CD4-positive, alpha-beta T cell treated with Interleukin-10 for 1 hour (primary cell): ENCODE measurements at places on chromosomes 6 and 20.

DNA sequence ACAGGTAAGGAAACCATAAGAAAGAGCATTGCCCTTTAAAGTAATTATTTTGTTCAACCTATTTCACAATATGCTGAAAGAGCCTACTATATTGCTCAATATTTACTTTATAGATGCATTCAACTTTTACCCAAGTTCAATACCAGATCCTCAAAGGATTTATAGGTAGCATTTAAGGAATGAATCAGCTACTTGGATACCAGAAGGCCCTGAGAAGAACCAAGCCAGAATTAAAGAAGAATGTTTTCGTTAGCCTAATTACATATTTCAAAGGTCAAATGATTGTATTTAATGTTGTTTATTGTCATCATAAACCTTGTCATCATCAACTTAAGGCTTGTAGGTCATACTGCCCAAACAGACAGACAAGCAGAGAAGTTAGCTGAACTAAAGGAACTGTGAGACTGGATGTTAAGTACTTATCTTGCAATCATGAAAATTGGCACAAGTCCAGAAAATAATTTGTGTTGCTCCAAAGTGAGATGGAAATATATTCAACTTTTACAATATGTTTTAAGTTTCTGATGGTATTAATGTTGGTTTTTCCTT, 636.7 kb downstream of the RFPL4B start:
- no peak for DNase-seq

GRCh38 chr6:20840675-20841074, 306.4 kb downstream of the CDKAL1 start:
- DNase-seq = no peak

GRCh38 chr6:31058128-31058894, 48.0 kb downstream of the MUC22 start:
- peak; percentile 24 for DNase-seq

DNA sequence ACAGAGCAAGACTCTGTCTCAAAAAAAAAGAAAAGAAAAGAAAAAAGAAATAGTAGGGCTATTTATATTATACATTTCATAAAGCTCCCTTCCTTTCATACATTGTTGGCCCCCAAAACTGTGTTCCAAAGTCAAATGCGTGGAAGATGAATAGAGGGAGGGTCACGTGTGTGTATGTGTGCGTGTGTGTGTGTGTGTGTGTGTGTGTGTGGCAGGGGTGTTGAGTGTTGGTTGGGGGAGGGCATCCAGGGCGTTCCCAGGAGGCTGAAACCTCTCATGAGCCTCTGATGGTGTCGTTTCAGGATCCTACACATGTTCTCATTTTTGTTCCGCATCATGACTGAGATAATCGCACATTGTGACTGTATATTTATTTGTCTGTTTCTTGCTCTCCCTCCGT, 7.8 kb upstream of the BPIFB1 start:
- no peak for DNase-seq

DNA sequence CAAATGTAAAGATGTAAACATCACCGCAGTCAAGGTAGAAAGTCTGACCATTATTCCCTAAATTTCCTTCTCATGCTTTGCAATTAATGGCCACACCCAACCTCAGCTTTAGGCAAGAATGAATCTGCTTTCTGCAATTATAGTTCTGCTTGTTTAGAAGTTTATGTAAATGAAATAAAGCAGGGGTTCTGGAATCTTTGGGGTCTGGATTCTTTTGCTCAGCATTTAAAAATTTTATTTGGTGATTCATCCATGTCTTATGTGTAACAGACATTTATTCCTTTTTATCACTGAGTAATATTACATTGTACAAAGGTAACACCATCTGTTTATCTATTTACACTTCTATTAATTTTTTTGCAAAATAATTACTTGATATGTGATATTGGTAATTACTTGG, 613.6 kb downstream of the UTRN start:
- no peak for DNase-seq

- no peak for DNase-seq
Measured at GRCh38 chr6:3324262-3324942, 65.7 kb downstream of the PSMG4 start.

GRCh38 chr20:51444467-51444866, 98.1 kb downstream of the NFATC2 start:
- DNase-seq = no peak

DNA sequence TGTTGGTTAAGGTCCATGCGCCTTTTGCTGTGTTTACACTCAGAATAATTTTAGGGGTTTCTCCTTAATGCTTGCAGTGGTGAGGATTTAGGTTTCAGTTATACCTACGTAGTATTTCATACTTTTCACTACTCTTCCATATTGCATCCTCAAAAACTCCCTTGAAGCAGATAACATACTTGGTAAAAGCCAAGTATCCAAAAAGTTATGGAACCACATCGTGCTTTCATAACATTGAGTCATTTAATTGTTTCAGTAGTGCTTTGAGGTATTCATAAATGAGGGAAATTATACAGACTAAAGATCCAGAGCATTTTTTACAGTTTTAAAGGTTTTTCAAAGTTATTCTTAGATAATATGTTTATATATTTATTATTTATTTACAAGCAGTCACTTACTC, 4.0 kb upstream of the ATXN1 start:
- DNase-seq = no peak

DNA sequence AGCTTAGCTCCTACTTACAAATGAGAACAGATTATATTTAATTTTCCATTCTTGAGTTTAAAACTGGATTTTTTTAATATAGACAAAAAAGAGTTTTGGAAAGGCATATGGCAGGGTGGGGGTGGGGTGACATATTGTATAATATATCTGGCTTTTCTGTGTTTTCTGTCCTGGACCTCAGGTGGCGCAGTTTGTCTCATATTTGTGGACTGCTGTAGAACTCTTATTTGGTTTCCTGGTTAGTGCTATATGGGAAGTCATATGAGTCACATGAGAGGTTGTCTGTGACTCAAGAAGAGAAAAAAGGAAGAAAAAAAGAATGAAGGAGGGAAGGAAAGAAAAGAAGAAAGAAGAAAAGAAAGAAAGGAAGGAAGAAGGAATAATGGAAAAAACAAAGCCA, 131.8 kb downstream of the CLVS2 start:
- DNase-seq = no peak

GRCh38 chr6:35494161-35494563, 2.7 kb downstream of the TEAD3 start:
- no peak for DNase-seq

GRCh38 chr6:79375635-79376337, 141.3 kb upstream of the HMGN3 start:
- DNase-seq = no peak

GRCh38 chr6:103854059-103854458, 1005.7 kb downstream of the HACE1 start:
- DNase-seq = no peak

DNA sequence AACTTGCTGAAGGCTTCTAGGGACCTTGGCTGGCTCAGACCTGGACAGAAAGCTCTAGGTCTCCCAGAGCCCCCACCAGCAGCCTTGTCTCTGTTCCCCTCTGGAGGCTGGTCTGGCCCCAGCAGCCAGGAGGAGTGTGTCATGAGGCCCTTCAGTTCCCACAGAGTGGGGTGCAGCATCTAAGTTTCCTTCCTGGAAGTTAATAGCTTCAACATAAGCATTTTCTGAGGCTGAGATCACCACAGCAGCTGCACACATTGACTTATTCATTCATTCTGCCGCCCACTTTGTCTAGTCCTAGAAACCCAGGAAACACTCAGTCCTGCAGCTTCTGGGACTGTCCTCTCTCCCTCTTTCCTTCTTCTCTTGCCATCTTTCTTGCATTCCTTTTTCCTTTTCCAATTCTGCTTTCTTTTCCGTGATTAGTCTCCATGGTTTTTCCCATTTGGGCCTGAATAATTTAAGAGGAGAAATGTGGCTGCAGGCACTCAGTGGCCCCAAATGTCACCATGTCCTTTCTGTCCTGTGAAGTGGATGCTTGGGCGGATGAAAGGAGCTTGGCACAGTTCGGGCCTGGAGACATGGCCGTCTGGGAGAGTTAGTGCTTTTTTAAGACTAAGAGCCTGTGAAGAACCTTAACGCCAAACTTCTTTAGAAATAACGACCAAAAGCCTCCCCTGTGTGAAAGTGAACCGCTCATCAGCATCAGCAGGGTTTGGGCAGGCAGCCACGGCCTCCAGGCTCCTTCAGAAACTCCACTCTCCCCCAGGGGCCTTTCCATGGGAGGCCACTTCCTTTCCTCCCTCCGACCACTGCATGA, 31.0 kb upstream of the PCMTD2 start:
- DNase-seq = no peak

- DNase-seq = no peak
Measured at GRCh38 chr6:81590314-81590691, 162.2 kb downstream of the TENT5A start.

- DNase-seq = no peak
Measured at GRCh38 chr6:130359736-130360135, 6.1 kb upstream of the TMEM200A start.

DNA sequence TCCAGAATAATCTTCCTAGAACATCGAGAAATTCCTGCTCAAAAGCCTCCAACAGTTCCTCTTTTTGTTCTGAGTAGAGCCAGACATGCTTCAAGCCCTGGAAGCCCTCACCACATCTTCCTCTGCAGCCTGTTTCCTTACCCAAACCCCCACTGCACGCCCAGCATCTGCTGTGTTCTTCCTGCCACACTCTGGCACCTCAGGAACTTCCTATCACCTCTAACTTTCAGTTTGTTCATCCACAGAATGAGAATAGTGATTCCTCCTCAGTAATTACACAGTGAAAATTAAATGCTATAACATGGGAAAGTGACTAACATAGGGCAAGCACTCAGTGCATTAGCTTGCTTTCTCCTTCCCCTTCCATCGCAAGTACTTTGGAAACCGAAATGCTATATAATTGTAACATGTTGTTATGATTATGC, 26.3 kb downstream of the C6orf89 start:
- peak; percentile 40 for DNase-seq

- peak; percentile 23 for DNase-seq
Measured at GRCh38 chr6:119856136-119856535, 506.6 kb upstream of the MAN1A1 start.

DNA sequence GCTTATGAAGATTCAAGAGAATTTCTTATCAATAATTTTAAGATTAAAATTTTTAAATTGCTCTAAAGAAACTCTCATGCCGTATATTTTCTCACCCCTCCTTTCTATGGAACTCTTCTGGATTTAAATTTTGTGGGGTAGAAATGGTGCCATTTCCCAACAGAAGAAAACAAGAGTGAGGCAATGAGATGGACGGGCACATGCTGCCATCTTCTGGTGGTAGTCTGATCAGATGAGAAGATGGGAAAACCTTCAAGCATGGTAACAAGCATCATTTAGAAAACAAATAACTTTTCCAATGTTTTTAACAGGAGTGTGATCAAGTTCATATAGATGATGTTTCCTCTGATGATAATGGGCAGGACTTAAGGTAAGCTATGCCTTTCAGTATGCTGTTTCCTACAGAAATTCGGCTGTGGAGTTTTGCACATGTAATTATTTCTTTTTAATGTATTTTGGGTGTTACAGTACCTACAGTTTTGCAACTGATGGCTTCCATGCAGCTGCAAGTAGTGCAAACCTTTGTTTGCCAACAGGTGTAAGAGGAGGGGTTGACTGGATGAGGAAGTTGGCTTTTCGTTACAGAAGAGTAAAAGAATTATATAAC, 271.4 kb downstream of the EYA4 start:
- DNase-seq = peak; percentile 13

- DNase-seq = peak; percentile 39
Measured at GRCh38 chr6:10478187-10479040, 42.7 kb upstream of the GCNT2 start.

DNA sequence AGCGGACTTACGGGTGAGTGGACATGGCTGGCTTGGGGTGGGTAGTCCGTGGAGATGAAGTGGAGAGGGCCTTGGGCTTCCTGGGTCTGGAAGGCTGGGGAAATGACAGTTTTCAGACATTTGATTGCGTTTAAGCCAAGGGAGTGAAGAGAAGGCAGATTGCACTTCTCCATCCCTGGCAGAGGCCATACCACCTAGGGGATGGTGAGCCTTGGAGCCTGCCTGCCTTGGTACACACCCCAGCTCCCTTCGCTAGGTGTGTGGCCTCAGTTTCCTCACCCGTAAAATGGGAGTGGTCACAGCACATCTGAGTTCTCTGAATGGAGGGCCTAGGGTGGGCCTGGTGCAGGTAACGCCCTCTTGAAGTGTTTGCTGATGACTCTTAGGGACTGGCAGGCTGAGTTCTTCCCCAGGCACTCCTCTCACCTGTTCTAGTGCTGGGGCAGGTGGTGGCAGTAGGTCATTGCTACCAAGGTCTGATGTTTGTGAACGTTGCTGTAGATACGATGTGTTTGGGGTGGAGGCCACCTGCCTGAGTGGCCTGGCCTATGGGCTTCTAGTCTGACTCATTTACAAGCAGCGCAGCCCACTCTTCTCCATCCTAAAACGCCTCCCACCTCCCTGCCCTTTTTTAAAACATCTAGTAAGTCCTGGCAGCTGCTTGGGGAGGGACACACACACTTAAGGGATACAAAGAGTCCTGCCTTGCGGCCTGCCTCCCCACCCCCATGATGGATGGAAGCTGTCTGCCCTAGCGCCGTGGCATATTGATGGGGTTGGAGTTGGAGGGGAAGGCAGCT, 2.3 kb downstream of the RBM38 start:
- no peak for DNase-seq

- no peak for DNase-seq
Measured at GRCh38 chr20:59015411-59015810, 3.8 kb upstream of the TUBB1 start.

GRCh38 chr6:125356884-125357283, 55.1 kb upstream of the HDDC2 start:
- DNase-seq = no peak

DNA sequence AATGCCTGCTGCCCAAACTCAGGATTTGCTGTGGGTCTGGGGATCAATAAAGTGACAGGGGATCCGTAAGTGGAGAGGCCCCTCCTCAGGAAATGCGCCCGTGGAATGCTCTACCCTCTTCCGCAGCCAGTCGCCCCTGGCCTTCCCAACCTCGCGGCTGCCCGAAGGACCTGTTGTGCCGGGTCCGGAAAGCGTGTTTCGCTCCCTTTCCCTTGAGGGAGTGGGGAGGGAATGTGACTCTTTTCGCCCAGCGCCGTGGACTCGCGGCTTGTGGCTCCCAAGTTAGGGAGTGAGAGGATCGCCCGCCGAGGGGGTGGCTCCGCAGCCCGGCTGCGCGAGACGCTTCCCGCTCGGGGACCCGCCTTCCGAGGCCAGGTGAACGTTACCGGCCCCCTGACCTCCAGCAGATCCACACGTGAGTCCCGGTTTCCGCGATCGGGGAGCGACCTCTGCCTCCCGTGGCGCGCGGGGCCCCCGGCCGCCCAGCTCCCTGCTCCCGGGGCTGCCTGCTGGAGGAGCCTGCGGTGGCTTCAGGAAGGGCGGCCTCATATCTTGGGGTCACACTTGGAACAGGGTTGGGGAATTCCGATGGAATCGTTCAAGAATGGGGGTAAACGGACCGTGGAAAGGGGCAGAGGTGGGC, 666 bp downstream of the TPD52L1 start:
- DNase-seq = no peak

DNA sequence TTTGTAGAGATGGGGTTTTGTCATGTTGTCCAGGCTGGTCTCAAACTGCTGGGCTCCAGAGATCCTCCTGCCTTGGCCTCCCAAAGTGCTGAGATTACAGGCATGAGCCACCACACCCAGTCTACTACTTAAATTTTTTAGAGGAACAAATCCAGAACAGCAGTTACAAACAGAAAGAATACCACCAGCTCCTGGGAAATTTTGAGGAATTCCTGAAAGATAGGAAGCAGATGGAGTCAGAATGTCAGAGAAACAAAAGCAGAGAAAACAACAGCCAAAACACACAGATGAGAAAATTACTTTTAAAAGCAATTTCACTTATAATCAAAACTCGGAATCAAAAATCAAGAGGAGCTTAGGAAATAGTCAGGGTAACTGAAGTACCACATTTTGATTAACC, 543.3 kb upstream of the MARCKS start:
- no peak for DNase-seq
